ENCODE measurements at places on chromosomes 1 and 21.

- DNase-seq = no peak
These were observed 8.2 kb downstream of the IGSF9 start for GRCh38 chr1:159937054-159937750.

DNA sequence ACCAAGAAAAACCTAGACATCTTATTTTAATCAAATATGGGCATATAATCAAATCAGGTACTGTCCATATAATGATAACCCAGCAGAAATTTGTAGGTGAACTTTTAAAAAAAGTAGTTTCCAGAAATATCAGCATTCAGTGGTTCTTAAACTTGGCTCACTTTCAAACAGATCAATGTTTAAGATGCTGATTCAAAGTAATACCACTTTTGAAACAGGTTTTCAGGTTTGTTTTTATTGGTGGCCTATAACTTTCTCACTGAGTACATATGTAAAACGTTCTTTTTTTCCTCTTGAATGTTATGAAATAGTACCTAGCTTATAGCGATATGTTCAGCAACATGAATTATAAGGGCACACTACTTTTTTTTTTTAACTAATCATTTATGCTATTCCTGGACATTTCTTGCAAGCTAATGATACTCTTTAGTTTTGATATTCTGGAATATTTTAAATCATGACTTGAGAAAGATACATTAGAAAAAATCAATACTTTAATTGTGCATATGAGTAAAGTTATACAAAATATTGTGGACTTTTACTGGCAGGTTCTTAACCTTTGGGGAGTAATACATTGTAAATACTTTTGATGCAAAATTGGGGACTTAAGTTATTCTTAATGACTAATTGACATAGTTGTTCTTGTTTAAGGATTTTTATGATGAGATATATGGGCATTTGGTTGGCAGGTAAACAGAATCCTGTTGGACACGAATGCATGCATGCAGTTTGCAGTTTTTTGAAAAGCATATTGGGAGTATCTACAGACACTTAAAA is 3.0 kb downstream of the NFIA start:
- no peak for DNase-seq

DNA sequence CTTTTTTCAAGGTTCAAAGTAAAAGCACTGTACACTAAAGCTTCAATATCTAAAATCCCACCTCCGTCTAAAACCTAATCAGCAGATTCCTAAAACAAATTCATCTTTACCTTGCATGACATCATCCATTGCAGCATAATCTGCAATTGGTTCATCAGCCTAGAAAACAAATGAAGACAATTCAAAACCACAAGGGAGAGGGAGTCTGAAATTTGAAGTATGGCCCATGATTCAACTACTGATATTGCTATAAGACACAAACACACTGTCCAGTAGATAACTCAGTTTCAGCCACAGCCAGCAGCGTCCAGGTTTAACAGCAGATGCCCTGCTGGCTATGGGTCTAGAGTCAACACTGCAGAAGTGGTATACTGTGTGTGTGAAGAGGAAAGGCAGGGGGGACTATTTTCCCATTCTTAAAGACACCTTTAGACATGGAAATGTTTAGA is 17.9 kb upstream of the RAP1GAP start:
- DNase-seq = no peak

GRCh38 chr1:26122988-26123973 is 11.7 kb downstream of the PDIK1L start:
- DNase-seq = no peak

Data from stimulated activated CD8-positive, alpha-beta memory T cell treated with anti-CD3 and anti-CD28 coated beads, Interleukin-2, amount 100 ng/mL, for 1 hour (primary cell).